ENCODE measurements at places on chromosomes 7 and 10. TPM values are rescaled to one million over a fixed set of nuclear protein-coding genes. Genes with fewer than 3 reads are reported as not detected.
A peak's percentile ranks its signal among the peaks of the same experiment; 100 is the strongest.

- no peak for DNase-seq
These were observed at the start of gene C10orf71 for GRCh38 chr10:49298983-49299815. Gene C10orf71, plus strand, starts transcription at chr10:49299170. Its CDS starts 23,376 bp downstream, at chr10:49322546.

DNA sequence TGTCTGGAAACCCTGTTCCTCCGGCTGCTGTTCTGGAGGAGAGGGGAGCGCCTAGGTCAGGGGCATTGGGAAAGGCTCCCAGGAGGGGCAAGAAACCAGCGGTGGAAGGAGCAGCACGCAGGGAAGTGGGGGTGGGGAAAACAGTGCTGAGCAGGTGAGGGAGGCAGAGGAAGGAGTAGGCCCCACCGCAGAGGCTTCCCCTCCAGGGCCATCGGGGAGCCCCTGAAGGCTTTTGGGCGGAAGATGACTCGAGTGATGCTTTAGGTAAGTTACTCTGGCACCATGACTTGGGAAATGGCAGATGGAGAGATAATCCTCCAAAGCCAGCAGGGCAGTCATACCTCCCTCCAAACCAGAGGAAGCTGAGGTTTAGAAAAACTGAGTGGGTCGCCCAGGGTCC, 106.5 kb upstream of the ANLN start:
- DNase-seq: no peak

GRCh38 chr10:112907893-112908292, 42.2 kb upstream of the TCF7L2 start:
- no peak for DNase-seq

GRCh38 chr7:124171068-124171467, 138.2 kb upstream of the TMEM229A start:
- DNase-seq: no peak

DNA sequence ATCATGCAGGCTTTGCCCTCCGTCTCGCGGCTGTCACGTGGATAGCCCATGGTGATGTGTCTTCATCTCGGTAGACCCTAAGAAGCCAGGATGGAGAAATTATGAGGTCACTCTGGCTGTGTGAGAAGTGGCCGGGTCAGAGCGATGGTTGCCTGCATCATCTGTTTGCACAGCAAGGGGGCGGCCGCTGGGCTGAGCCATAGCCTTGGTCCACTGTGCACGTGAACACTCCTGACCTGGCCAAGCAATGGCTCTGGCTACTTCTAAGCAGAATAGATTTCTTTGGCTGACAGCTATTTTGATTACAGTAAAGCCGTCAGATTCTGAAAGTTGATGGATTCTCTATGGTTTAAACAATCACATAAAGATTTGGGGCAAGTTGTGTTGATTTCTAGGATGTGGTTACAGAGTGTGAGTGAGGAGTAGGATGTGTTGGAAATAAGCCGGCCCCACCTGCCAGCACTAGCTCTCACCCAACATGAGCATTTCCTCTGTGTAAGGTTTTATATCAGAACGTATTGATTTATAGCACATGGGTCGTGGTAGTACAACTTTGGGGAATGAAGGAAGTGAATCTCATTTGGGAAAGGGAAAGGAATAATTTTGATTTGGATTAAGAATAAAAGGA, 214.4 kb upstream of the GPR26 start:
- no peak for DNase-seq

GRCh38 chr7:137820677-137821420, 25.9 kb downstream of the DGKI start:
- peak; percentile 92 for DNase-seq

DNA sequence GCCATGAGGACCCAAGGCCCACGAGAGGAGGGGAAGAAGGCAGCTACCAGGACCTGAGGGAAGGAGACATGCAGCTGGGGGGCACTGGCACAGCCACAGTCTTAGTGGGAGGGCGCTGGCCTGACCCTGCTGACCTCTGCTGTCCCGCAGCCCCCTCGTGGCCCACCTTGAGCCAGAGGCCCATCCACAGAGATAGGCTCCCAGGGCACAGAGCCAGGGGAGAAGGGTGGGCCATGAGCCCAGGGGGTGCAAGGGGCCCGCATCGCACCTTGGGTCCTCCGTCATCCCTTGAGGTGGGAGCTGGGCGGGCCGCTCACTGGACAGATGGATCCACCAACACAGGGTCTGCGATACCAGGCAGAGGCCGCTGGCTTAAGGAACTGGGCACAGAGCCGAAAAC, 387.7 kb upstream of the PFKP start:
- peak; percentile 66 for DNase-seq

DNA sequence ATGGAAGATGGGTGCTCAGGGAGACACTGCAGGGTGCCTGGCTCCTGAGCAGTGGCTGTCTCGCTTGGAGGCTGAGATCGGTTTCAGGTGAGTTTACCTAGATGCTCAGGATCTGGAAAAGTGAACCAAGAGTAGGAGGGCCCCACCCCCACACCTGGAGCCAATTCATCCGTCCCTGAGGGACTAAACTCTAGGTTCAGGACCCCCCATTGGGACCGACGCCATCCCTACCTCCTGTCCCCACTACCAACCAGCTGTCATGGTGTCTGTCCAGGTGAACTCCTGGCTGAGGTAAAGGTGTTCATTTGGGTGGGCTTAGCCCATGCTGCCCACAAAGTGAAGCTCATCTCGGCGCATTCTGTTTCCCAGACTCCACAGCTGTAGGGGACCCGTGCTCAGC, 174.6 kb upstream of the PLPP4 start:
- DNase-seq: no peak

GRCh38 chr7:129074994-129075393, 20.1 kb upstream of the TNPO3 start:
- DNase-seq: no peak

DNA sequence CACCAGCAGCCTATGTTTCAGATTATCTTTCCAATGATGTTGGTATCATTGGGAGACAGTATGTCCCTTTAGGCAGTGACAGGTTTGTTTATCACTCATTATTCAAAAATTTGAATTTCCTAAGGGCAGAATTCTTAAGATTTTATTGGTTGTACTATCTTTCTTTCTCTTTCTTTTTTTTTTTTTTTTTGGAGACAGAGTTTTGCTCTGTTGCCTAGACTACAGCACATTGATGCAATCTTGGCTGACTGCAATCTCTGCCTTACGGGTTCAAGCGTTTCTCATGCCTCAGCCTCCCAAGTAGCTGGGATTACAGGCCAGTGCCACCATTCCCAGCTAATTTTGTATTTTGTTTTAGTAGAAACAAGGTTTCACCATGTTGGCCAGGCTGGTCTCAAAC, 111.2 kb downstream of the PON1 start:
- no peak for DNase-seq

DNA sequence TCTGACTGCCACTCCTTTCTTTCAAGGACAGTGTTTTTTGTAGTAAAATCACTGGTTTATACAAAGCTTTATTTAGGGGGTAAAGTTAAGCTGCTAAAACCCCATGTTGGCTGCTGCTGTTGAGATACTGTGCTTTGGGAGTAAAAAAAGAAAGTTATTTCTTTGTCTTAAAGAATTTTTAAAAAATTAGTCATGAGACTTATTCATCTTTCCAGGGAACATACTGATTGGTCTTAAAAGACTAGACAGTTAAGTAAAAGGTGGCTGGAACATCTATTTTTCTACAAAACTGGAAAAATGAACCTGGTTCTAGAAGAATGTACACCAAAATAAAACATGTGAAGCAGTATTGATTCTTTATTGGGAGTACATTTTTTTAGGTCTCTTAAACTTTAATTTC, 20.6 kb downstream of the BBIP1 start:
- DNase-seq: no peak

Gene CADPS2
- 15.6 TPM for total RNA-seq
